Upper lobe of left lung (tissue), 6 donors: ENCODE measurements at places on chromosomes 1 and 21.

DNA sequence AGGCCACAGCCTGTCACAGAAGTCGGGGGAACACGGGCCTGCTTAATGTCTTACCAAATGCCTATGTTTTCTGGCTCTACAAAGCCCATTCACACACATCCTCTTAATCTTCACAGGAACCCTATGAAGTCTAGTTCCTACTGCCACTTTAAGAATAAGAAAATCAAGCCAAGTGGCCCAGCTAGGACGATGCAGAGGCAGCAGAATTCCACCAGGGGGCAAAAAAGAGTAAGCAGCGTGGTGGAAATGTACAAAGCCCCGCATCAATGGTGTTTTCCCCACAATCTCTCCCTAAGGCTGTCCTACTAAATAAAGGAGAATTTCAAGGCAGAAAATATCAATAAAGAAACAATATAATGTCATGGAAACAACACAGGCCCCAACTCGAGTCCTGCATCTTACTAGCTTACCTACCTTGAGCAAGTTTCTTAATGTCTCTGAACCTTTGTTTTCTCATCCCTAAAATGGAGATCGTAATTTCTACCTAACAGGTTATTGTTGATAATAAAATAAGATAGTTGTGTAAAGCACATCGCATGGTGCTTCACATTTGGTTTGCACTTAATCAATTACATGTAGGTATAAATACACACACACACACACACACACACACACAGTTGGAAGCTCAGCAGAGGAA lies 21.4 kb downstream of the SEC16B start:
- no peak overlapping the region for H3K27ac ChIP-seq
- DNase-seq, result no peak
- H3K36me3 ChIP-seq, result no peaks in the 10 kb centered on the region
- H3K4me3 ChIP-seq, result no peak overlapping the region

GRCh38 chr1:76492752-76493430 lies 374.4 kb upstream of the ST6GALNAC5 start:
- no peaks in the 10 kb centered on the region for H3K4me1 ChIP-seq
- no peaks in the 10 kb centered on the region for H3K27me3 ChIP-seq
- H3K27ac ChIP-seq, result no peak overlapping the region
- H3K4me3 ChIP-seq, result no peak overlapping the region
- H3K36me3 ChIP-seq, result no peaks in the 10 kb centered on the region
- no peak for DNase-seq

- DNase-seq, result no peak
- no peak overlapping the region for H3K4me3 ChIP-seq
- no peaks in the 10 kb centered on the region for H3K4me1 ChIP-seq
- no peaks in the 10 kb centered on the region for H3K36me3 ChIP-seq
Observed at GRCh38 chr1:171940368-171940767, 99.1 kb downstream of the DNM3 start.

DNA sequence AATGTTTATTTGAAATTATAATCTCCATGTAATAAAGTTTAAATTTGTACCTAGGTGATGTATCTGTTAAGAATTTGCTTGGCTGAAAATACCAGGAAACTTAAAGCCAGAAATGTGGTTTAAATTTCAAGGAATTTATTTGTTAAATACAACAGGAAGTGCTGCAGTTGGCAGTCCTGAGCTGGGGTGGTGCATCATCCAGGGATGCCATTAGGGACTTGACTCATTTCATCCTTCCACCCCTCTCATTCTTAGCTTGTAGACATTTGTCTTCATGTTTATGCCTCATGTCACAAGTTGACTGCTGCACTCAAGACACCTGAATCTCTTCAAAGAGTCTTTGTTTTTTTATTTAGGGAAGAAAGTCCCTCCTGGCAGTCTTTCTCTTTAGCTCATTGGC lies 175.9 kb downstream of the LHX8 start:
- H3K4me3 ChIP-seq, result no peak overlapping the region
- no peak overlapping the region for H3K27ac ChIP-seq
- no peak for DNase-seq

GRCh38 chr1:197987294-197987693 lies 70.1 kb downstream of the LHX9 start:
- H3K4me3 ChIP-seq, result no peak overlapping the region
- no peaks in the 10 kb centered on the region for H3K36me3 ChIP-seq
- no peak for DNase-seq
- H3K27me3 ChIP-seq, result no peaks in the 10 kb centered on the region
- H3K27ac ChIP-seq, result no peak overlapping the region
